Lung (tissue), 17 donors: ENCODE measurements at places on chromosomes 3 and 15.
A peak's percentile ranks its signal among the peaks of the same experiment; 100 is the strongest.

DNA sequence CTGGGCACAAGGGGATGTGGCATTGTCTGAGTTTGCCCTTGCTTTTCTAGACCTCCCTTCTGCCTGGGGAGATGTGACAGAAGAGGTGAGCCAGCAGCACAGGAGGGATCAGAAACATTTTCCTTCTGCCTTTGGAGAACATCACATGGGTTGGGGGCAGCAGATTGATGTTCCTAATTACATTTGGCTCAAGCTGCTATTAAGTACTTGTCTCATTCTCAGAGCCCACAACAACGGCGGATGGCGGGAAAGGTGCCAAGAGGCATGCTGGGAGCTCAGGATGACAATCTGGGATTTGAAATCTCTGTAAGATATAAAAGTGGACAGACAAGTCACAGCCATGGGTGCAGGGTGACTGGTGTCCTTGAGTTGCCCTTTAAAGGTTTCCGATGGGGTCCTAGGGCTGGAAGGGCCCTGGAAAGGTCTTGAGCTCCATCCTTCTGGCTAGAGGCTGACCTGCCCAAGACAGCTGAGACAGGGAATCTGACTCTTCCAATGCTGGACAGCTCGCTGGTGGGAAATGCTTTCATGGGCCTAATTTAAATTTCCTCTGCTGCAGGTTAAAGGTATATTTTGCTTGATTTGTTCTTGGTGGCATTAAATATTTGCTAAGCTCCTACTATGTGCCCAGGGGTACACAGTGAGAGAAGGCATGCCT, 2.4 kb upstream of the CORO2B start:
- DNase-seq: peak; percentile 48

DNA sequence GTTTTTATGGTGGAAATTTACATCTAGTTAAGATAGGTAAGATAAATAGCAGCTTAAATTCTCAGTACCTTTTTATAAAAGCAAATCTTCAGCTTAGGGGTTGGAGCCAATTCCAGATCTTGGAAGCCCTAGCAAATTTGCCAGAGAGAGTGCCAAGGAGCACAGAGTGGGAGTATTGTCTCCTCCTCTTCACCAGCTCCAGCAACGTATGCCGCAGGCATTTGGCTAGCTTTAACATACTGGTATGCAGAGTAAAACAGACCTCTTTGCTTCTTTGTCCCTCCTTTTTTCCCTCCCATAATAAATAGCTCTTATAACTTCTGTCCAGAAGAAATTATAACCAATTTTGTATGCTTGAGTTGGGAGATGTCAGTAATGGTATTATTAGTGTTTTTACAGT, 140.4 kb downstream of the DIPK2A start:
- DNase-seq: no peak

DNA sequence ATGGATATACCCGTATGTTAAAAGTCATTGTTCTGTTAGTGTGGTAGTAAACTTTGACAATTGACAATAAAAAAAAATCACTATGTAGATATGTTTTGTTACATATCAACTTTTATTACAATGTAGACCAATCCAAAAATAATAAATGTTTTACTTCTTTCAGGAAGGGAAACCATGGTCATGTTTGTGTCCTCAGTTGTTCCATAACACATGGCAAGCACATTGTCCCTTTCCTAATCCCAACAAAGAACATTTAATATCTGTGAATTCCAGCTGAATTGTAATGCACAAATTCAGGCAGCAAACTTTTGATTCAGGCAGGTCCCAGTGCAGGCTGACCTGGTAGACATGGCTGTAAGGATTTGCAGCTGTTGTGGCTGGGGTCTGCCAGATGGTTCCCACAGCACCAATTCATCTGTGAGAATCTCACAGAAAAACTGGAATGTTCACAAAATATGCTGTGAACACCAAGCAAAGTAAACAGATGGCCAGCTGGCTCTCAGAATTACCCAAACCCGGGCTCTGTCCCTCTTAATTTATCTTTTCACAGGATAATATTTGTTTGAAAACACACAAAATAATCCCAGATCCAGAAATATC, 1.9 kb upstream of the SPG21 start:
- DNase-seq: peak; percentile 81

DNA sequence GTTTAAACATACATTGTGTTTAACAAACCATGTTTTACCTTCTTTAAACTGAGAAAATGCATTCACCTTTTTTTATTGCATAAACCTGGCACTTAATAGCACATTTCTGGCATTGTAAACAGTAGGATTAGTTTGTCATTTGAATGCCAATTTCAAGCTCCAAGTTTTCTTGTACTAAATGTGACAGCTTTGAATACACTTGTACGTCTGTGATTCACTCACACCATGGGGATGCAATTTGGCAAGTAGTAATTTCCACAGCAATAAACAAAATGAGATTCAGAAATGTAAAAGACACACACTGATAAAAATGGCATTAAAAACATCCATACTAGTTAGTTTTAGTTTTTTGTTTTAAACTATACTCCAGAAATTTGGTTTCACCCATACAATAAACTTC, 598.9 kb downstream of the SI start:
- DNase-seq: no peak

DNA sequence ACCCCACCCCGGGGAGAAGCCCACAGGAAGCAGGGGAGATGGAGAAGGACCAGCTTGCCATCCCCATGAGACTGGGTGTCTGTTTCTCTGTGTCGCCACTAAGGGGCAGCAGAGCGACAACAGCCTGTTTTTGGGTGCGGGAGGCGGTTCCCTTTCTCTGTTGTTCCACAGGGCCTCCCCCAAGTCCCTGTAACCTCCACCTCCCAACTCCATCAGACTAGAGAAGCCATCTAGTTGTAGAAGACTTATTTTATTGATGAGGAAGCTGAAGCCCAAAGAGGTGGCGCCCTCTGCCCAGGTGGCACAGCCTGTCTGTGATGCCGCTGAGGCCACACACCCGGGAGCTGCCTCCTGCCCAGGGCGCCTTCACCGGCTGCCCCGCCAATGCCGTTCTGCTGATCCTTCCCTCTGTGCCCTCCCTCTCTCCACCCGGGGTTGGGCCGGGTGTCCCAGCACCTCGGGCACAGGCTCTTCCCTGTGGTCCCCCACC, 3.9 kb upstream of the CCDC9B start:
- DNase-seq: peak; percentile 50

- DNase-seq: no peak
Observed at GRCh38 chr3:133447750-133448477, 48.1 kb downstream of the BFSP2 start.

DNA sequence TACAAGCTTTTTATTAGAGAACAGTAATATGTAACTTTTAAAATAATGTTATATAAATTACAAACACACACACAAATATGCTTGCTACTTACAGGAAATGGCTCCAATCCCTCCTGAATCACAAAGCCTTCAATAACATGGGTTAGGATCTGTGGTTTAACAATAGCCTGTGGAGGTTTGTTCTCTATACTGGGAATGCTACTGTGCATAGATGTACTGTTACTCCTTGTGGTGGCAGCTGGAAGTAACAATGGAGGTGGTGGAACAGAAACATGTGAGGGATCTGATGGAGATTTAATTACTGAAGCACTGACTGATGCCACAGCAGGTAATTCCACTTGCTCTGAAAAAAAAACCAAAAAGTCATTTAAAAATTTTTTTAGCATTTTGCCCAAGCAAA, 64.4 kb downstream of the PHC3 start:
- DNase-seq: no peak

- DNase-seq: no peak
Observed at GRCh38 chr15:49492151-49492550, 69.1 kb downstream of the FGF7 start.

GRCh38 chr15:69305933-69306568, 7.3 kb downstream of the PAQR5 start:
- DNase-seq: no peak

DNA sequence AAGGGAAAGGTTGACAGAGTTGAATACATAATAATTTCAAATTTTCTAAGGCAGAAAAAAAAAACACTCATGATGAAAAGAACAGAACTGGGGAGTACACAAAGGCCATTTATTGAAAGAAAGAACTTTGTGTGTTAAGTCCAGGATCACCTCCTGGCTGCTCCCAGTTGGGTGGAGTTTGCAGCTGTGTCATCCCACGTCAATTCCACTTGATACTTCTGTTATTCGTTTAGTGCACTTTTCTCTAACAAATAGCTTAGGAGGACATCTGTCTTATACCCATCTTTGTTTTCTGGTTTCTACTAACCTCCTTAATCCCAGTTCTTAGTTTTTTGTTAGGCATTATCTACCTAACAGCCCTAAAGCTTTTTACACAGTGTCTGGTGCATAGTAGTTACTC, 44.7 kb downstream of the SGO1 start:
- no peak for DNase-seq

DNA sequence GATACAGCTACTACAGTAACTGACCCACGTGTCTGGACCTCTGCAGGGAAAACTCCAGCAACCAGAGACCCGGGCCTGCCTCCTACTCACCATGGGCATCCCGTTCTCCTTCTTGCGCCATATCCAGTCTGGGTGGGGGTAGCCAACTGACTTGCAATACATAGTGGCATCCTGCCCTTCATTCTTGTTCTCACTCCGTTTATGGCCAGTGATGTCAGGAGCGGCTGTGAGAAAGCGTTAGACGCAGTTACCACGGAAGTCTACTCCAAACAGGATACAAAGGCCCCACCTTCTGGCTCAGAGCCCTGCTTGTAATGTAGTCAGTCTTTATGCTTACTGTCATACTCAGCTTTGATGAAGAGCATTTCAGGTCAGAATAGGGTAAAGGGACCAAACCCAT, 59.6 kb downstream of the NPTN start:
- DNase-seq: peak; percentile 72

- DNase-seq: no peak
Observed at GRCh38 chr3:16704941-16705340, 99.7 kb upstream of the DAZL start.

DNA sequence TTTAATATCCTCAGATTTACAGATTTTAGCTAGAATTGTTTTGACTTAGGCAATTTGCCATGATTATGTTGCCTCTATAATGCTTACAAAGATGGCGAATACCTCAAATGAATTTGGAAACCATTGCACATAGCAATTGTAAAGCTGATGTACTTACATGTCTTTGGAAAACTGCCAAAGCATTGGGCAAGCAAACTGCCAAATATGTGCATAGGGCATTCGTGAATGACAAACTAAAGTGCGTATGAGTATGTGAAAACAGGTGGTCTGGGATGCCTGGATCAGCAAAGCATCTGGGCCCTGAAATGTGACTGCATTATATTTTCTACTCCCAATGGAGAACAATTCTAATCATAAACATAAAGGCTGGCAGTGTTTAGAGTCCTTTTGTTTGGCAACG, 445.3 kb upstream of the ROBO1 start:
- DNase-seq: no peak

GRCh38 chr15:73517566-73517965, 74.6 kb downstream of the REC114 start:
- DNase-seq: no peak

DNA sequence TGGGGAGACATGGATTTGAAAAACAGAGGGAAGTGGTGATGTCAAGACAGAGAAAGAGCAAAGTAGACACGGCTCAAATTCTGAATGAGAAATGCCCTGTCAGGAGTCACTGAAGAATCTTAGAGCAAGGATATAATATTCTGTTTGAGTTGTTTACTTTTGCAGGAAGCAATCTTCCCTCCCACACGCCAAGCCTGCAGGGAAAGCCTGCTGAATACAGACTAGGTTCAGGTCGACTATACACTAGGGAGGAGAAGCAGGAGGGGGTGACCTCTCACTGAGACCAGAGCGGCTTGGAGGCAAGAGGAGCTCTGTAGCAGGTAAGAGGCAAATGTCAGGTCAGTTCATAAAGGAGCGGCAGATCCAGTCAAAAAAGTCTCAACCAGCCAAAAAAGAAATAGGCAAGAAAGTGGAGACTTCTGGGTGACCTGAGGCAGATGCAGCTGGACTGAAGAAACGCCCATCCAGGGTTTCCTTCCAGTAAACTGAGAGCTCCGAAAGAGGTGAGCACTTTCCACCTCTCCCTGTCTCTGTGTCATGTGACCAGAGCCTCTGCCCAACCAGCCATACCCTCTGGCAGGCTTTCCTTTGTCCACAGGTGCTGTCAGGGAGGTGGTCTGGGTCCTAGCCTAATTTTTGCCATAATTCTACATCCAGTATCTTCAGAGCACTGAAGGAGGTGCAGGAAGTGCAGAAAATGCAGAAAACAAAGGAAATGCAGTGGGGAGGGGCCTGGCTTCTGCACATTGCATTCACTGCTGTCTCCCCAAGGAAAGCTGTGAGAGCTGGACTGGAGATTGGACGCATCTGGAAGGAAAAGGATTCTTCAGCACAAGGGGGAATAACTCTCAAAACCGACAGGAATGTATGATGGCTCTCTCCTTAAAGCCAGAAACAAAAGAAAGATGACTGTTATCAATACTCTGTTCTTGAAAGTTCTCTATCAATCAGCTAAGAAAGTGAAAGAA, 37.8 kb upstream of the CTXND1 start:
- DNase-seq: peak; percentile 81

GRCh38 chr15:78347586-78348543, 7.7 kb downstream of the CRABP1 start:
- peak; percentile 76 for DNase-seq

- no peak for DNase-seq
Observed at GRCh38 chr3:27758083-27758482, 36.0 kb upstream of the EOMES start.

DNA sequence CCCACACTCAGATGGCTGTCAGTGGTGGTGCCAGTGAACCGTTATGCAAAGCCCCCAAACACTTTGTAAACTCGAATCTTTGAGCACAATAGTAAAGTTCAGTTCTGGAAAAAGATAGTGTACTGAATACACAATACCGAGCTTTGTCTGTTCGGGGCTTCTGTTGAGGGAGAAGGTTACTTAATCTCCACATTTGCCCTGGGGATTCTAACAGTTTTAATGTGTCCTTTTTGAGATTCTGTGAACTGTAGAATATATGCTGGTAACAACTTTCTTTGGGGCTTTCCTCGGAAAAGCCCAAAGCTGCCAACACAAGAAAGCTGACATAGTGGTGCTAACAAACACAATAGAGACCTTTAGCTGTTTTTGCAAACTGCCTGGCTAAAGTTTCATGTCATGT, 686.5 kb downstream of the ROBO1 start:
- no peak for DNase-seq

GRCh38 chr15:84006421-84006820, 229.2 kb upstream of the GOLGA6L4 start:
- no peak for DNase-seq
